Naive thymus-derived CD8-positive, alpha-beta T cell (primary cell): ENCODE measurements at places on chromosomes 12 and 14.

DNA sequence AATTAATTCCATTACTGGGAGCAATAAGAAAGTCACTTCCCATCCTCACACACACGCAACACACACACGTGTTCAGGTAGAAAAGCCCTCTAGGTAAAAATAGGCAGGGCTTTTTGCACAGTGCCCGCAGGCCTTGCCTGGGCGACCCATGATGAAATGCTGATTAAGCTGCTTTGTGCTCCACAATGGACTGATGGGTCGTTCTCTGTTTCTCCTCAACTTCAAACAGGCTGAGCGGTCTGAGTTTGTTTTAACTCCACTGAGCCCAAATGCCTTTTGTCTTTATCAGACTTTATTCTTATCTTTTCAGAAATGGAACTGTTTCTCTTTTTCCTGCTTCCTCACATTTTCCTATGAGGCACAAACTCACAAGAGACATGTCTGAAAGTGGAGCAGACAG is 9.4 kb upstream of the DACT1 start:
- DNase-seq: no peak

GRCh38 chr12:79659961-79660431 is 30.8 kb downstream of the PAWR start:
- DNase-seq: no peak

DNA sequence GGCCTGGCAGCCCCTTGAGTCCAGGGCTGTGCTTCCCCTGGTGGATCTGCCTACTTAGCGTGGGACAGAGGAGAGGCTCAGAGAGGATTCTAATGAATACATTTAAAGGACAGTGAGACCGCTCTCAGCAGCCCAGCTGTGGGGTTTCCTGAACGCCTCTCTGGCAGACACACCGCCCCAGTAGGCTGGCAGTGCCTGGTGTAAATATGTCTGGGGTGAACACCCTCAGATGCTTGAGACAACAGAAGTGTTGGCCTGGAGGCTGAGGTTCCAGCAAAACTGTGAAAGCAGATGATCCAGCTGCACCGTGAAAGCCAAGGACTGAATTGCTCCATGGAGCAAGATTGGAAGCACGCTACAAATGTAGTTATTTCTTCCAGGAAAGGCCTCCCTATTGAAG is 55.1 kb downstream of the LRRC74A start:
- DNase-seq: no peak

DNA sequence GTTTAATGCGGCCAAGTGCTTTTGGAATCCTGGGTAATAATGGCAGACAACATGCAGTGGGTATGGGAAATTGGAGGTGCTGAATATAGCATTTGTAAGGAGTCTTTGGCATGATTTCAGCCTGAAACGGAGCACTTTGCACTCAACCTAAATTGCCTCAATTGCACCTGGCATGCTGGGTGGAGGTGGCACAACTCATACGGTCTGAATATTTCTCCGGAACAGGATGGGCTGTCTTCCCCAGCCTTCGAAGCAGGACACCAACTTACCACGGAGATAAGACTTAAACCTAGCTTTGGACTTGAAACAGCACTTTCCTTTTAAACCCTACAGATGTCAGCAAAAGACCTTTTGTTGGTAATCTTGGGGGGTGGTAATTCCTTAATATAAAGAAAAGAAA is 153.7 kb upstream of the SRRM4 start:
- DNase-seq: no peak

DNA sequence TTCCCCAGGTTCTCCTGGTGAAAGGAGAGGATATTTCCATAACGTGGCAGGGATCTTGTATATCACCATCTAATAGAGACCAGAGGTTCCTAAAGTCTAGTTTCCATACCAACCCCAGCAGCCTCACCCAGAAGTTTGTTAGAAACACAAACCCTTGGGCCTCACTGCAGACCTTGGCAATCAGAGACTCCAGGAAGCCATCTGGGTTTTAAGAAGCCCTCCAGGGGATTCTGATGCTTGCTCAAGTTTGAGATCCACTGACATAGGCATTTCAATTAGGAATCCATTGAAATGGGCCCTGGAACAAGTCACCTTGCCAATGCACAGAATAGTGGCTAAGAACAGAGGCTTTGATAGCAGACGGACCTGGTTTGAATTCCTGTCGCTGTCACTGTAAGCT is 2.2 kb upstream of the CMKLR1 start:
- no peak for DNase-seq
